Dermis microvascular lymphatic vessel endothelial cell (primary cell): ENCODE measurements at places on chromosomes 4 and X. TPM values are rescaled to one million over a fixed set of nuclear protein-coding genes. Genes with fewer than 3 reads are reported as not detected.
A peak's percentile ranks its signal among the peaks of the same experiment; 100 is the strongest.

- DNase-seq: no peak
These were observed 50.9 kb upstream of the GRID2 start for GRCh38 chr4:92252846-92253245.

DNA sequence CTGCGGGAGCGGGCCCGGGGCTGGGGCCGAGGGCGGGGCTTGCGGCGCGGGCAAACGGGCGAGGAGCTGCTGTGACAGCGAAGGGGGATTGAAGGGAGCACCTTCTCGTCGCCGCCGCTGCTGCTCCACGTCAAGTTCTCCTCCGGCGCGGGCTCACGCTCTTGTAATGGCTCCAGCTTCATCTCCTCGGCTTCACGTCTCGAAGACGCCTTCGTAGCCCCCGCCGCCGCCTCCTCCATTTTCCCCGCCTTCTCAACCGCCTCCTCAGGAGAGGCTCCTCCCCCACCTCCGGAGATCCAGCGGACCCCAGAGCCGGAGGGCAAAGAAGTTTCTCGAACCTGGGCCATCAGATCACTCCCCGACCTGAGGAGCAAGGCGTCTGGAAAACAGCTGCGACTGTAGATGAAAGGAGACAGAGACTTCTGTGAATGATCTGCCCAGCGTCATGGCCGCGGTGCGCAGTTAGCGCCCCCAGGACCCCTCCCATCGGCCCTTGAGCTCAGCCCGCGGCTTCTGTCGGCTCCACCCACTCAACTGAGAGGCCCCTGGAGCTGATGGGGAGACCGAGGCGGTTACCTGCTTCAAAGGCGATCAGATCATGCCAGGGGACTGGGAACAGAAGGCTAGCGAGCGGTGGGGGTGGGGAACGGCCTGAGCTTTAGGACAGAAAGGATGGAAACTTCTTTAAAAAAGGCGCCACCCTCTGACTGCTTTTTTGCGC, 895 bp downstream of the USP51 start:
- peak; percentile 48 for DNase-seq

The PPP1R2C gene
- total RNA-seq: not detected in 2 replicates

GRCh38 chr4:76539979-76540378, 105.0 kb downstream of the SHROOM3 start:
- DNase-seq: no peak
